ENCODE measurements at places on chromosomes 2 and 18.

DNA sequence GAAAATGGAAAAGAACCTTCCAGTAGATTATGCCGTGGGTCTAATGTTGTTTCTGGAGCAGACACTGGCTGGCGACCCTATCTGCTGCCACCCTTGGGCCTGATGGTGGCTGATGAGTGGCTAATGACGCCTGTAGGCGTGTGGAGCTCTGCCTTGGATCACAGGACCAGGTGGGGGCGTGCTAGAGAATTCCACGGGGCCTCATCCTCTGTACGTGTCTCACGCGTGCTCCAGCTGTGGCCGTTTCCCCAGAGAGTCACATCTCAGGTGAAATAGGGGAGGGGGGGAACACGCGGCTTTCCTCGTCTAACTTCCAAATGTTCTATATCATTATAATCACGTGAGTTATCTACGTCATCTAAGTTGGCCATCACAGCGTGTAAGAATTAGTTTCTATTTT, 160.9 kb upstream of the SMIM21 start:
- DNase-seq, result no peak

GRCh38 chr2:230225486-230225885, at the start of gene SP140:
Gene SP140, plus strand, starts transcription at chr2:230225736. Its CDS starts 109 bp downstream, at chr2:230225845.
- no peak for DNase-seq

- DNase-seq, result no peak
Observed at GRCh38 chr2:81767187-81767912, 1462.8 kb upstream of the LRRTM1 start.

DNA sequence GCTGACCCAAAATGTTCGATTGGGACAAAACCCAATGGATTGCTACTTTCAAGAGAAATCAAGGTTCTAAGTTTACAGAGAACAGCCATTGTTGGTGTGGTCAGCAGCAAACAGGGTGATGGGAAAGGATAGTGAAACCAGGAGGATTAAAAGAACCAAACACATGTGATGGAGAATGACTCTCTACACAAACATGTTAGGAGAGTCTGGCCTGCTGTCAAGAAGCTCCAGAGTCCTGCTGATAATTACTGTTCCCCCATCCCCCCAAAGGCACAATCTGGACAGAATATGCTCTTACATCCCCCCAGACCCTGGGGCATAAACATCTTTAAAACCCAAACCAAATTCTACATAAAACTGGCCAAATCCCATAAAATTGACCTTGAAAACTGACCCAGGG, 32.0 kb upstream of the ACYP2 start:
- no peak for DNase-seq

GRCh38 chr2:202278036-202278760, 12.6 kb downstream of the NOP58 start:
- no peak for DNase-seq

GRCh38 chr2:230459216-230459615, 43.2 kb downstream of the SP100 start:
- DNase-seq, result no peak

DNA sequence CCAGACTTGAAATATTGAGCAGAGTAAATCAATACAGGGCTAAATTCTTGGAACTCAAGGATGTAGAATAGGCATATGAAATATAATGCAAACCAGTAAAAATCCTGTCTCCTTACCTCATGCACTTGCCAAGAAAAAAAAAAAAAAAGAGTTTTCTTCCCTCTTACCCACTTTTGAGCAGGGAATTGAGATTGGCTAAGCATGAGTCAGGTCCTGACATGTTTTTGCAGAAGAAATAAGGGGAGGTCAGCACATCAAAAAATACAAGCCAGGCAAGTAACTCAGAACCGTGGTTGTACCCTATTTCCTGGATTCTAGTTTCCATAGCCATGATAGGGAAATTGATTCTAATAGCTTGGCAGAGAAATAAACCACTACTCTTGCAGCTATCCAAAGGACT, 1526.7 kb downstream of the LRP1B start:
- no peak for DNase-seq

DNA sequence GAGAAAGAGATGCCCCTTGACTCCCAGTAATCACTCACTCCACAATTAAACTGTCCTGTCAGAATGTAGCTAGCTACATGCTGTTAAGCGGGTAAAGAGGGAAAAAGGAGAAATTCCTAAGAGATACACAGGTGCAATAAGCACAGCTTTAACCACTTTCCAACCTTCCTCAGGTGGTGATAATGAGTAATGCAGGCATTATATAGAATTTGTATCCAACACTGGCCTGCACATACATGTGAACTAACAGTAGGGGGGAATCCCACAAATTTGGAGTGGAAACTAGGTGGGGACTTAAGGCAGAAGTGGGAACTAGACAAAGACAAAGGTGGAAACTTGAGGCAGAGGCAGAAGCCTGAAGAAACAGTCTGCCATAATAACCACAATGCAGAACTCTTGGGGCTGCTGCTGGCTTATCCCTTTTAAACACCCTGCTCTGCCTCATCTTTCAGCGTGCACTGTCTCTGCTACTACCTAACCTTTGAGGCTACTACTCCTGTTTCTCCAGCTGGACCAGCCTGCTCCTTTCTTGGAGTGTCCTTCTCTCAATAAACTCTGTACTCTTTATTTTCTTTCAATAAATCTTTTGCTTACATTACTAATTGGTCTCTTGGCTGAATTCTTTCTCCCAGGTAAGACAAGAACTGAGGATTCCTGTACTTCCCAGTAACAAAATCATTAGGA, 259.7 kb downstream of the PDE11A start:
- no peak for DNase-seq

DNA sequence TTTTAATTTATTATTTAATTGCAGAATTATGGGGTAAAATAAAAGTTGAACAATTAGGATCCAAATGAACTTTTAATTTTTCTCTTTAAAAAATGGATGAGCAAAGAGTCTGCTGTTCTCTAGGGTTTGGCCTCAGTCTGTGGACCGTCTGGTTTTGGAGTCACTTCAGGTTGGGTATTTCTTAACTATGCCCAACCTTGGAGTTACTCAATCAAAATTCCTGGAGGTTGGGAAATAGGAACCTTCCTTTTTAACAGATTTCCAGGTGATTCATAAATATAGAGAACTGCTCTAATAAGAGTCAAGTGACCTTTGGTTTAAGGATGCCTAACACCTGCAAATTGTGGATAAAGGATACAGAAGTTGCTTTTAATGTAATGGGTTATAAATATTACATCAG, 241.5 kb upstream of the GCFC2 start:
- DNase-seq, result no peak
